ENCODE measurements at places on chromosomes 7 and 10.
A peak's percentile ranks its signal among the peaks of the same experiment; 100 is the strongest.

DNA sequence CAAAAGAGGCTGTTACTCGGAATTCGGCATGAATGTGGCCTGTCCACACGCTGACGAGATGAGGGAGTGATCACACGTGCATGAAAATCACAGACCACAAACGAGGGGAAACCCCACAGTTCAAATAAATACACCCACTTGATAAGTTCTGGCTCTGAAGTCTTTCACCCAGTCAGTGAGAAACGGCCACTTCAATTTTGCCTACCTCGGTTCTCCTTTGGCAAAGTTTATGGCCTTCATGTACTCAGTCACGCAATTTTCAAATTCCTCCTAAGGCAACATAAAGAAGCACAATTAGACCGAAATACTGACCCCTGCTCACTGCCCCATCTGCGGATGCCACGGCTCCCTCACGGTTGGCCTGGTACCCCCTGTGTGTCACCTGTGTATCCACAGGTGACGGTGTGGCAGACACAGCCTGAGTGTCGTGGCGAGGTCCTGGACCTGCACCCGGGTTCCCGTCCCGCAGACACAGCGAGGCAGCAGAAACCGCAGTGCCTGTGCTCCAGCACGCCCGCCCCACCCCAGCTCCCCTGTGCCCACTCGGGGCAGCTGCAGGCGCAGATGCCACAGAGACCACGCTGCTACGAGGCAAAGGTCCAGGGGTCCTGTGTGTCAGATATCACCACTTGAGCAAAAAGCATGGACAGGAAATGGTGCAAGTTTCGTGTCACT lies 1.4 kb downstream of the CFAP46 start:
- no peak for DNase-seq

GRCh38 chr7:40297741-40298311 lies 163.0 kb downstream of the SUGCT start:
- DNase-seq = no peak

GRCh38 chr7:83347945-83348444 lies 185.3 kb upstream of the PCLO start:
- DNase-seq = no peak

GRCh38 chr7:107372298-107372697 lies 97.6 kb upstream of the GPR22 start:
- no peak for DNase-seq

- peak; percentile 87 for DNase-seq
These were observed 860 bp downstream of the SEC31B start for GRCh38 chr10:100518761-100519241.

- DNase-seq = no peak
These were observed 178.0 kb upstream of the FZD1 start for GRCh38 chr7:91086200-91086599.

DNA sequence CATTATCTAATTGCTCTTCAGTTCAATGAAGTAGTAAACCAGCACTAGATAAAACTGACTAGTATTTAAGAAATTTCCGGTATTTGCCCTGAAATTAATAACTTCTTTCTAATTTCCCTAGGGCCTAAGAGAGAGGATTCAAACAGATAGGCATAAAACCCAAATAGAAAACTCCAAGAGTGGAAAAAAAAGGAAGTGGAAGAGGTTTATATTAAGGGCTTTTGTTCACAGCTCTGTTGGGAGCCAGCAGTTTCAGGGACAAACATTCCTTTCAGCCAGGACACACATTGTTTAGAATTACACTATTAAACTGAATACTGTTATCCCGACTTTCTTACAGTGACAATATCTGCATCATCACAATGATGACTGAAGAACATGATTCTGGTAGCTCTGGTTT lies 3.6 kb downstream of the ODAD2 start:
- no peak for DNase-seq

DNA sequence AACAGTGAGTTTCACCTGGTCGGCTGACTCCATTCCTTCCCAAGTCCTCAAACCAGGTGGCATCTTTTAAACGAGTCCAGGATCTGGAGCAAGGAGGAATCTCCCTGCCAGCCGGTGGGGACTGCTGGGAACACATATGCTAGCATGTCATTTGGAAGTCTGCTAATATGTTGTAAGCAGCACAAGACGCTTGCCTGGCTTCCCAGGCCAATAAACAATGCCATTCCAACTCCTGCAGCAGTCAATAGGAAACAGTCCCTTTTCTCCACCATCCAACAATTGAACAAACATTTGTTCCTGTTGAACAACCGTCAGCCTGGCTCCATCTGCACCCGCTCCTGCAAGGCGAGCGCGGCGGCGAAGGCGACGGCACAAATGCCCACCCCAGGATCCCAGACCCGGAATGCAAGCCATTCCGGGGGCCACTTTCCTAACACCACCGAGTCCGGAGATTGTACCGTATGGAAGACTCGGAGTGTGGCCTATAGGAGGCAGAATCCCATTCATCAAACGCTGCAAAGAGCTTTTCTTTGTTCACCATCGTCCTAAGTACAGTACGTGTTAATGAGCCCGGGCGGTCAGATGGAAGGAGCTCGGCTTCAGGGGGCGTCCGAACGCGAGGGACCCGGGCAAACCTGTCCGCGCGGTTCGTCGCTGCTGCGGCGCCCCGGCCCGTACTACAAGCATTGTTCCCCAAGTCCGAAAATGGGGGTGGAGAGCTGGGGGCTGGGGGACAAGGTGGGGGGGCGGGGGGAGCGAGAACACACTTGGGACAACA lies 1.6 kb downstream of the FAM53B start:
- peak; percentile 78 for DNase-seq

GRCh38 chr7:54869523-54869922 lies 110.5 kb upstream of the SEC61G start:
- DNase-seq = no peak

- DNase-seq = peak; percentile 34
These were observed 675 bp downstream of the ABRAXAS2 start for GRCh38 chr10:124802313-124802675.

DNA sequence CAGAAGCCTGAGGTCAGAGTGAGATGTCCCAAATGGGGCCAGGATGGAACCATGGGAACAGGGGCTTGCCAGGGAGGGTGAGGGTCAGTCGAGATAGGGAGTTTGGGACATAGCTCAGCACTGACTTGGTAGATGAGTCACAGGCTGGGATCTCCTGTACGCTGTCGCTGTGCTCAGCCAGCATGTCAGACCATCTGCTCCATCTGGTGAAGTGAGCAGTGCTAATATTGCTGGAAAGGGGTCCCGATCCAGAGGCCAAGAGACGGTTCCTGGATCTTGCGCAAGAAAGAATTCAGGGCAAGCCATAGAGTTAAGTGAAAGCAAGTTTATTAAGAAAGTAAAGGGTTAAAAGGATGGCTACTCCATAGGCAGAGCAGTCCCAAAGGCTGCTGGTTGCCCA lies 505.6 kb downstream of the GALNT17 start:
- DNase-seq = peak; percentile 9

- DNase-seq = no peak
These were observed 172.7 kb upstream of the GDF10 start for GRCh38 chr10:47127188-47127785.

DNA sequence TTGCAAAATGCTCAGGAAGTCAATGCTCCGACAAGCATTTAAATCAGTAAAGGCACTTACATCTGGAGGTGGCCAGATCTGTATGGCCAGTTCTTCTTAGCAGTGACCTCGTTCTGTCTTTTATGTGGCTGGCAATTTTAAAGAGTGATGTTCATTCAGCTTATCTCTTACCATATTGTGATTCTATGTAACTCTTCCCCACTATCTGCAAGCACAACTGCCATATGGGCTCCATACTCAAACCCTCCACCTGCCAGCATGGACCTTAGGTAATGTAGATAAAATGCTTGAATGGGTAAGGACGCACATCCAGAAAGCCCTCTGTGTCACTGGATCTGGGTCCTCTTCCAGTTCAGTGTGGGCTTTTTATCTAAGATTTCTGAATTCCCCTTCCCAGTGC lies 42.4 kb upstream of the STK17A start:
- DNase-seq = no peak

DNA sequence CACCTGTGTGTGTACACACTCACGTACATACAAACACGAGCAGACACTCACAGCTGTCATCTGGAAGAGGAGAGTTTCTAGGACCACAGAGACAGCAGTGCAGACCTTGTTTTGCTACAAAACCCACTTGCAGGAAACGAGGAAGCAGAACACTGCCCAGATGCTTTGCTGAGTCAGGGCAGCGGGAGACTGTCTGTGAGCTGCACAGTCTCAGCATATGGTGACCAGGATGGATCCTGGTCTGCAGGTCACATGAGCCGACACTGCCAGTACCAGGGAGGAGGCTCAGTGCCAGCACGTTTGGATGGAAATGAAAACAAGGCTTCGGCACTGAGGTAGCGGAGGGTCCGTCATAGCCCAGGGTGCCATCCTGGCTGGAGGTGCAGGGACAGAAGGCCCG lies 117.6 kb upstream of the DPP6 start:
- no peak for DNase-seq

DNA sequence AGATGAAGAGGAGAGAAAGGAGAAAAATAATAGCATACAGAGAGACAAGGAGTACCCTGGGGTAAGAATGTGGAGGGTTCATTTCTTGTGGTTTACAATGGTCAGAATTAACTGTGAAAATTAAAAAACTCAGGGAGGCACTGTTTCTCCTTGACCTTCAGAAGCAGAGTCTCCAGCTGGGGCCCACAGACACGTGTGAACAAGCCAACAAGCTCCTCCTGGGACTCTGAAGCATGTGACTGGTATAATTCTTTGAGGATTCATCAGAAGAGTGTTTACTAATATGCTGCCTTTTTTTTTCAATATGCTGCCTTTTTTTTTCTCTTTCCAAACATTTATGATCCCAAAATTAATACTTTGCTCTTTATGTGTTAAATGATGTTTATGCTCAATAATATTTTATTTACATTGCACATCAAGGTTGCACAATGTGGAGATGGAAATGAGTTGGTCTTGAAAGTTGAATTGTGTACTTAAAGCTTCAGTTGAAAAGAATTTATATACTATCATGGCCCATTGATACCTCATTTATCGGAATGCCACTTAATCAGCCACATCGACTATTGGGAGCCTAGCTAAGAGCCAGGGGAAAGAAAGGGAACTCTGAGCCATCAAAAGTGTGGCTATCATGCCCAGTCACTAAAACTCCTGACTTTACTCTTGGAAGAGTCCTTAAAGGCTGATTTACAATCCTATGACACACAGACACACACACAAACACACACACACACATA lies 134.7 kb upstream of the RHOBTB1 start:
- no peak for DNase-seq

GRCh38 chr7:110557-111232 lies 81.7 kb upstream of the FAM20C start:
- no peak for DNase-seq

DNA sequence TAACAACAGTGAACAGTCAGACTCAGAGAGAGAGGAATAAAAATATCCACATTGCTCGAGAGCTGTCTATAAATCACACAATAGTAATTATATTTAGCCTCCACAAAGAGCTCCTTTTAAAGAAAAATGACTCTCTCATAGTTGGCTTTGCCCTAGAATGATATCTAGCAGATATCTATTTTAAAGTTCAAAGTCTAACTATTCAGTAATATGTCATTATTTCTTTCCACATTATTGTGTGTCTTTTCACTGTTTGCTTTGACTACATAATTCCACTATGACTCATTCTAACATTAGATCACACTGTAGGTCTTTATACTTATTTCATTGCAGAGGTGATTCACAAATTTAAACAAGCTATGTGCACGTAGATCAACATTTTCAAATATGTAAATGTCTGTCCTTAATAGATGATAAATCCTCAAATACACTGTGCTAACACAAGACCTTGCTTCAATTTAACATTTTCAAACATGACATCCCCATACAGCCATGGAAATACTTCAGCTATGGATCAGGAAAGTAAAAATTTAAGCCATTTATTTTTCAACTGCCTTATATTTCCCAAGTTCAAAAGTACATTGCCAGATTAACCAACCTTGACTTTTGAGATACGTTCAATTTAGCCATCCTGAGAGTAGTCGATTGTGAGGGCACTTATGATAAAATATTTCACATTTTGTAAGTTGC lies 99.9 kb upstream of the AKR1E2 start:
- DNase-seq = no peak
